ENCODE measurements at places on chromosomes 5 and 9. TPM values are rescaled to one million over a fixed set of nuclear protein-coding genes. Genes with fewer than 3 reads are reported as not detected.

Gene OR1J2
- not detected for total RNA-seq

Gene MYOT
- 0.12 TPM for total RNA-seq

Gene FOXI1
- not detected for total RNA-seq

Gene SNCB
- total RNA-seq: not detected

Gene SPINK1
- not detected for total RNA-seq

Gene ATP6V1G1
- 128 TPM for total RNA-seq
